ENCODE measurements at places on chromosomes 16 and 17.

DNA sequence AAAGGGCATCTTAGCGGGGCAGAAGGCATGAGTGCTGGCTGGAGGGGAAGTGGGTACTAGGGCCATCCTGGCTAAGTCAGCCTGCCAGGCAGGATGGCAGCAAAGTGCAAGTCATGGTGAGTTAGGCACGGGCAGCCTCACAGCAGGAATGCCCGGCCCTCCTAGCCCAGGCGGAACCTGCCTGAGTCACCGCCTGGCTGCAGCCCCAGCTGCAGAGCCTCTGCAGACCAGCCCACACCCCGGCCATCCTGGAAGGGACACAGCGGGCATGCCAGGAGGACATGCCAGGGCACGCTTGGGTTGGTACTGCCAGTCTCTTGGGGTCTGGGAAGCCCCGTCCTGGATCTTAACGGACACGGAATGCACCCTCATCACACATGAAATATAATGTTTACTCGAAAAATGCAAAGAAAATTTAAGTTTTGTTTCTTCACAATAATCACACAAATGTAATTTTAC is 5.0 kb upstream of the ALDH3A1 start:
- DNase-seq: no peak

DNA sequence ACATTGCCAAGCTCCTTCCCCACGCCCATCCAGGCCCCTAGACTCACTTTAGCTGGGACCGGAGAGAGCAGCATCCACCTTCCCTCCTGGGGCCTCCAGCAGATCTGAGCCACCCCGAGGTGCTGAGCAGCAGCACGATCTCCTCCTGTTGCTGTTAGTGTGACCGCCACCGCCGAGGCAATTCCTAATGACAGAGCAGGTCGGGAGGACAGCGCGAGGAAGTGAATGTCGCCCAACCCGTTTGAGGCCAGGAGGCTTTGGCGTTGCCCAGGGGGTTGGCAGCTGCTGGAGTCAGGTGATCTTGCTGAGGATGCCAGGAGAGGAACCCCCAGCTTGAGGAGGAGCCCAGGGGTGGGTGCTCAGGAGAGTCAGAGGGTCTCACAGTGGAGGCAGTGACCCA is at the start of gene RNF222:
Gene RNF222 (minus strand): TSS at position 192 of the 400 bp plus-strand sequence. CDS start 4,366 bp downstream, outside the sequence.
- DNase-seq: no peak

DNA sequence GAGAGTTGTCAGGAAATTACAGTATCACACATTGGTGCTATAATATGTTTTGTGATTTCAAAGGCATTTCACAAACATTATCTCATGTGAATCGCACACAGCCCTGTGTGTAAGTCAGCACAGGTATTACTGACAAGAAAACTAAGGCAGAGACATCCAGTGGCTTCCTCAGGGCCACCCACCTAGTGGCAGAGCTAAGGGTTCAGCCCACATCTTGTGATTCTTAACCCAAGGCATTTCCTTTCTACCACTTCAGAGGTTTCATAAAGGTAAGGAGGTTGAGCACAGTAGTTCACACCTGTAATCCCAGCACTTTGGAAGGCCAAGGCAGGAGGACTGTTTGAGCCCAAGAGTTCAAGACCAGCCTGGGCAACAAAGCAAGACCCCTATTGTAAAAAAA is 58.2 kb downstream of the STX8 start:
- no peak for DNase-seq

GRCh38 chr16:2799859-2800226 is 1.6 kb downstream of the PRSS41 start:
- DNase-seq: no peak

DNA sequence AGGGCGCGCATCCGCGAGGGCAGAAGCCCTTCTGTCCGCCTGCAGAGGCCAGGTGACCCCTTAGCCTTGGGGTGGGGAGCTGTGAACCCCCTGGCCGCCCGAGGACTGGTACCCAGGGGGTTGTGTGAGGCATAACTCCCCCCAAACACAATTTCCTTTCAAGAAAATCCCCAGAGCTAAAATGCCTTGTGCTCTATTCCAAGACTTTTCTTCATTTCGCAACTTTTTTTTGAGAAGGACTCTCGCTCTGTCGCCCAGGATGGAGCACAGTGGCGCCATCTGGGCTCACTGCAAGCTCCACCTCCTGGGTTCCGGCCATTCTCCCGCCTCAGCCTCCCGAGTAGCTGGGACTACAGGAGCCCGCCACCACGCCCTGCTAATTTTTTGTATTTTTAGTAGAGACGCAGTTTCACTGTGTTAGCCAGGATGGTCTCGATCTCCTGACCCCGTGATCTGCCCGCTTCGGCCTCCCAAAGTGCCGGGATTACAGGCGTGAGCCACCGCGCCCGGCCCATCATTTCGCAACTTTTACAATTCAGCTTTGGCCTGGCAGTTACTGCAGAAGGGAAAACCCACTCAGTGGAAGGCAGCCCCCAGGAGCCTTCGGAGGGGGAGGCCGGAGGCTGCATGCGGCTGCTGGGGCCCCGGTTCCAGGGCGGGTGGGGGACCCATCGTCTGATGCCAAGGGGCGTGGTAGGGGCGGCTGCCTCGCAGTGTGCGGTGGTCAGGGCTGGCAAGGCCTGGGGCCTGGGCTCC is 963 bp upstream of the APRT start:
- no peak for DNase-seq

- no peak for DNase-seq
Measured at GRCh38 chr17:48995304-48995973, 1.7 kb upstream of the IGF2BP1 start.
